ENCODE measurements at places on chromosomes 16 and 17.
A peak's percentile ranks its signal among the peaks of the same experiment; 100 is the strongest.

DNA sequence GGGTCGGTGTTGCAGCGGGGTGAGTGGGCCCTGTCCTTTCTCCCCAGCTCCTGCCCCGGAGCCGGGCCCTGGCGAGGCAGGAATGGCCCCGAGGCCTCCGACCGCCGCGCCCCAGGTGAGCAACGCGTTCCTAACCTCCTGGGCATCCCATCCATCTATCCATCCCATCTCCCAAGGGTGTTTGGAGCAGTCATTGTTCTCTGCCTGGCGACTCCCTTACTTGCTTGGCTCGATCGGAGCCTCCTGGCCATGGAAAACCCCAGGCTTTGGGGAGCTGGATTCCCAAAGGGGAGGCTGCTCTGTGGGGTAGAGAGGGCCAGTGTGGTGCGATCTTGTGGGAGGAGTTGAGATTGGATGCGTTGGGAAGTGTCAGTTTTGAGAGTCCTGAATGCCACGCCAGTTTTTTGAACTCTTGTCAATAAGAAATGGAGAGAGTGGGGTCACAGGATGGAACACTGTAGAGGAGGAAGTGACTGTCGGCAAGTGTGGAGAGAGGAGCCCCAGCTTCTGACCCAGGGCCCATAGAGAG lies 684 bp downstream of the ZFP90 start:
- DNase-seq, result no peak

DNA sequence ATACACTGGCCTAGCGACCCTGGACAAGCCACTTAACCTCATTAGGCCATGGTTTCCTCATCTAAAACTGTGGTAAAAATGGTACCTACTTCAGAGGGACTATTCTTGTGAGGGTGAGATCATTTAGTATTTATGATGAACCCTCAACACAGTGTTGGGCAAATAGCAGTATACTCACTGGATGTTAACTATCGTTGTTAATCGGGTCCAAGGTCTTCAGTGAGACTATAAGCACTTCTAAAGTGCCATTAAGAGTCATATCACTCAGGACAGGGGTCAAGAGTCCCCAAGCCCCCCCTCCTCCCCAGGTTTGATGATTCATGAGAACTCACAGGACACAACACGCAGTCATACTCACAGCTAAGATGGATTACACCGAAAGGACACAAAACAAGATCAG lies 11.0 kb downstream of the TK2 start:
- no peak for DNase-seq

DNA sequence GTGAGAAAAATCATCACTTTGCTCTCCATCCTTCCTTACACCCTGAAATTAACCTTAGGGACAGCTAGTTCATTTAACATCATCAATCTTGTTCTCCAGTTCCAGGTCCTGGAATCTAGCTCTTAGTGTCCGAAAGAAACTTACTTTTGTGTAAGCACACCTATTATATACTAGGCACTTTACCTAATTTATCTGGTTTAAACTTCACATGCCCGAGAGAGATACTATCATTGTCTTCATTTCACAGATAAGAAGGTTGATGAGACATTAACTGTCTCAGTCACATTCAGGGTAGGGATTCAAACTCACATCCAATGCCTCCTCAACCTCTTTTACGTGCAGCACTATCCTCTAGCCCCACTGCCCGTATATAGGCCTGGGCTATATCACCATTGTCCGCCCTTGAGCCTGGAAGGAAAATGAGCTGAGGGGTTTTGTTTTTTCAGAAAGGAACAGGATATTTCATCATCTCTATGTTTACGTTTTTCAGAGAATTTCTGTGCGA lies 501 bp upstream of the AP2B1 start:
- DNase-seq, result no peak

- peak; percentile 17 for DNase-seq
Observed at GRCh38 chr17:9644910-9645751, at the start of gene USP43. Gene USP43, plus strand, starts transcription at chr17:9645517. Its CDS starts 116 bp downstream, at chr17:9645633.

DNA sequence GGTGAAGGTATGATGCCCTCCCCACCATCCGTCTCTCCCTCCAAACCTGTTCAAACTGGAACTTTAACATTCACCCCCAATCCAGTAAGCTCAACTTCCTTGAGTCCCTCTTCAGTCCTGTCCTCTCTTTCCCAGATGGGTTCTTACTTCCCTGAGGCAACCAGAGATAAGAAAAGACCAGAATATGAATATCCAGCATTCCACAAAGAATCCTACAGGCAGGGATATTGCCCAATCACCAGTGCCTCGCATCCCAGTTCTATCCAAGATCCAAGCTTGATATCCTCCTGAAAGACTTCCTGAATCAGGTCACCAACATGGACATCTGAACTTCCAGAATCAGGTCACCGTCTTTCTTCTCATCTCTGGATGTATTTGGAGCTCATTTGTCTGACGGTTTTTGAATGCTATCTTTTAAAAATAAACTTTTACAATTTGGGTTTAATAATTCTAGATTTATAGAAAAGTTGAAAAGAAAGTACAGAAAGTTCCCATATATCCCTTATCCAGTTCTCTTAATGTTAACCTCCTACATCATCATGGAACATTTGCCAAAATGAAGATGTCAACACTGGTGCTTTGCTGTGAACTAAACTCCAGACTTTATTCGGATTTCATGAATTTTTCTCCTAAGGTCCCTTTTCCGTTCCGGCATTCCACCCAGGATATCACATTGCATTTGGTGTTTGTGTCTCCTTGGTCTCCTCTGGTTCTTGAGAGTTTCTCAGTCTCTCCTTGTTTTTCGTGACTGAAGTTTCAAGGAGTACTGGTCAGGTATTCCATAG lies 13.7 kb upstream of the COL1A1 start:
- no peak for DNase-seq

- no peak for DNase-seq
Observed at GRCh38 chr17:3659541-3660111, 8.8 kb downstream of the TAX1BP3 start.

- DNase-seq, result no peak
Observed at GRCh38 chr17:4959261-4959965, 8.2 kb downstream of the SPAG7 start.

DNA sequence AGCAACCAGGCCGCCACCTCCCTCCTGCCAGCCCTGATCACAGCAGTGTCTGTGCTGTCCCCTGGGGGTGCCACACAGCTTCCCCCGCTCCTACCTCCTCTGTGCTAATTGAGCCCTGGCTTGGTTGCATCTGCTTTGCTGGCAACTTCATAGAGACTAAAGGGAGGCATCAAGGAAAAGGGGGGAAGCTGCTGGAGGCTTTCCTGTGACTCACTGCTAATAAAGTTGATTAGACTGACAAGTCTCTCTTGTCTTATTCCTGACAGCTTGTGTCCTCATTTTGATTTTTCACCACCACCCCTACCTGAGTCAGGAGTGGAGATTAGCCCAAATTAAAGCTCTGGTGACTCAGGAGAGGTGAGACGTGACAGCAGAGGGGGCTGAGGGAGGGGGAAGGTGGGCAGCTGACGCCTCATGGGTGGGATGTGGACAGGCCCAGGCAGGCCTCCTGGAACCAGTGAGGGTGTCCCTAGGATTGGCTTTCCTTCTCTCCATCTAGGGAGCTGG lies 310.0 kb downstream of the CBLN1 start:
- no peak for DNase-seq

- no peak for DNase-seq
Observed at GRCh38 chr16:75550211-75550662, 5.8 kb downstream of the TMEM231 start.

- no peak for DNase-seq
Observed at GRCh38 chr17:15512071-15512709, 44.8 kb upstream of the CDRT4 start.

GRCh38 chr16:4032768-4033167 lies 83.5 kb downstream of the ADCY9 start:
- DNase-seq, result no peak

GRCh38 chr17:47834756-47835155 lies 3.3 kb downstream of the LRRC46 start:
- no peak for DNase-seq

DNA sequence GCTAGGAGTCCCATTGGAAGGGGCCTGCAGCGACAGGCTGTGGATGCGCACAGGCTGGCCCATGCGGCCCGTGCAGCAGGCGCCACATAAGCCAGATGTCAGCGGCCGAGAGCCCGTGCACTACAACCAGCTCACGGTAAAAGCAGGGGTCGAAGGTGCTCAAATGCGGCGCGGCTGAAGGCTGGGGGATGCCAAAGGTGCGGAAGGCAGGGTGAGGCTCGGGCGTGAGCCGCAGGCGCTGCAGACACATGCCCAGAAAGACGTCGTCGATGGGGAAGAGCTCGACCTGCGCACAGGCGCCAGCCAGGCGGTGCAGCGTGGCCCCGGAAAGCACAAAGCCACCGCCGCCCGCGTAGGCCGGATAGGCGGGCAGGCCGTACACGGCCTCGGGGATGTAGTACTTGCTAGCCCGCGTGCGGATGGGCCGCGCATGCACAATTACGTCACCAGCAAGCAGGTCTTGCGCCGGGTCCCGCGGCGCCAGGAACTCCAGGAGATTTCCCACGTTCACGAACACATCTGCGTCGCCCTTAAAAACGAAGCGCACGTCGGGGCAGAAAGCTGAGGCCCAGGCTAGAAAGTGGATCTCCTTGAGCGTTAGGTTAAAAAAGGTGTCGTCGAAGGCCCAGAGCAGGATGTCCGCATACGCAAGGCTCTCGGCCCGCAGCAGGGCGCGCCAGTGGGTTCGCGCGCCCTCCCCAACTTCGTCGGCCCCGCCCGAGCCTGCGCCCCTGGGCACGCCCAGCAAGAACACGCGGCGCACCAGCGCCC lies 1.3 kb downstream of the B3GNT9 start:
- DNase-seq, result no peak

DNA sequence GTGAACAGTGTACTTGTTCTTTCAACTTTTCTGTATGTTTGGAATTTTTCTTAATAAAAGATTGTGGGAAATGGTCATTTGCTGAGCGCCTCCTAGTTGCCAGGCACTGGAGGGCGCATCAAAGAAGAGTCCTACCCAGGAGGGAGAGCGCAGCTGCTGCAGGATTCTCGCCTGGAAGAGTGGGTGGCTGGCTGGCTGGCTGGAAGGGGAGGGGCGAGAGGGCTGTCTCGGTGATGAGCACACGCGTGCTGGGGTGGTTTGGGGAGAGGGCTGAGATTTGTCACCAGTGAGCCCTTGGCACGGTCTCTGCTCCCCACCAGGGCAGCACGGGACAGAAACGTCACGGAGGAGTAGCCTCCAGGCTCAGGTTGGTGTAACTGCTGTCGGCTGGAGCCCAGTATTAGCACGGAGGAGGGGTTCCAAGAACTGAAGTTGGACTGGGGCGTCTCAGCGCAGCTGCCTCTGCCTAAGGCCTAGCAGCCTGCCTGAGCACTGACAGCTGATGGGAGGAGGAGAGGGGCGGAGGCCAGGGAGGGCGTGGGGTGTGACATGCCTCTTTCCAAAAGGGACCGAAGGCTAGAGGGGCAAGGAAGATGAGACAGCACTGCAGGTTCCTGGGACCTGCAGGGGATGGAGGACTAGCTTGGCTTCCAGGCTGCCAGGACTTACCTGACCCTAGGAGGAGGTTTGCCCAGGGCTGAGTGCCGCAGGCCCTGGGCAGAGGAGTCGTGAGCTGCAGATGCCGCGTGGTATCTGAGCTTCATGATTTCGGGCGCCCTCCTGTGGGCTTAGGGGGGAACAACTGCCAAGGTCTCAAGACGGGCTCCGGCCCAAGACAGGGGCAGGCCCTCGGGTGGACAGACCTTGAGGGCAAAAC lies 5.7 kb downstream of the LDHD start:
- DNase-seq, result peak; percentile 81

DNA sequence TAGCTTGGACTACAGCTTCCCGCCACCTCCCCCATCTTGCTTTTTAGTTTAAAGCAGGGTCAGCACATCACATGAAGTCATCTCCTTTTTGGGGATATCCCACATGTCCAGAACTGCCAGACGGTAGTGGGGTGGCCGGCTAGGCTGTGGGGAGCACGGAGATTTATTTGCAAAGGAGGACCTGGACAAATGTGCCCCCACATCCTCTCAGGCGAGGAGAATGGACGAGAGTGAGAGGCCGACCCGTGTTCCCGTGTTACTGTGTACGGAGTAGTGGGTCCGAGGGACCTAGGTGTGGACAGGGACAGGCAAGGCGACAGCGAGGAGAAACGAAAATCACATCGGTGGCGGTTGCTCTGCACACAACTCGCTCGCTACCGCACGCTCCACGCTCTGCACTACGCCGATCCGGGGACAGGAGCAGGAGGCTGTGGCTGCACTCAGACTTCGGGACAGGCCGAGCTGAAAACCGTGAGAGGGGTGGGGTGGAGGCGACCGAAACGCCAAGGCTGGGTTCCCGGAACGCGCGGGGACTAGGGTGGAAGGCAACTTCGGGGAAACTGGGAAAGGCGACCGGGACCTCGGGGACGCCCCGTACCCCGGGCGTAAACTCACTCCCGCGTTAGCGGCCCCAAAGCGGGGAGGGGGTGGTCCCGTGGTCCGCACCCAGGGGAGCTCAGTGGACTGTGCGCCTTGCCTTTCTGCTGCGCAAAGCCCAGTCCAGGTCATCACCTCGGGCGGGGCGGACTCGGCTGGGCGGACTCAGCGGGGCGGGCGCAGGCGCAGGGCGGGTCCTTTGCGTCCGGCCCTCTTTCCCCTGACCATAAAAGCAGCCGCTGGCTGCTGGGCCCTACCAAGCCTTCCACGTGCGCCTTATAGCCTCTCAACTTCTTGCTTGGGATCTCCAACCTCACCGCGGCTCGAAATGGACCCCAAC lies at the start of gene MT1A:
TSS of gene MT1A (plus strand) at position 853 of the 937 bp plus-strand sequence. CDS start at position 926, 73 bp downstream.
- no peak for DNase-seq

DNA sequence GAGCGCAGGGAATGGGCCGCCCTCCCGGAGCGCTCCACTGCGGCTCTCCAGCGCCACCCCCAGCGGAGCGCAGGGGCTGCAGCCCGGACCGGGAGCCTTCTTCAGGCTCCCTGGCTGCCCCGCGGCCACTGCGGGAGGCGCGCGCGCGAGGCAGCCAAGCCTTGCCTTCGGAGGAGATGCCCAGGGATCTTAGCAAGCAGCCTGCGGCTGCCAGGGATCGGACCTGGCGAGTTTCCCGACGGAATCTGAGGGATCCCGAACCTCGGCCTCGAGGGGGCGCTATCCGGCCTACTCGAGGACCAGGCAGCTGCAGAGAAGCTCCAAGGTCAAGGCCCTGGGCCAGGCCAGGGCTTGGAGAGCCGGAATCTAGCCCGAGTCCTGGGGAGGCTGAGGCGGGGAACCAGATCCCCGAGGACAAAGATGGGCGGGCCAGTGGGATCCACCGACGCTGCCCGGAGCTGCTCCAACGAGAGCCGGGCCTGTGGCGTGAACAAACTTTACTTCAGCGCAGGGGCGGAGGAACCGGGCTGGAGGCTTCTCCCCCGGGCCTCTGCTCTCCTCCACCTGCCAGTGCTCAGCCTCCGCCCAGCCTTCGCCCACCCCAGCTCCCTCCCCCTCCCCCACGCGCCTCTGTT lies at the start of gene IRX6:
TSS of gene IRX6 (plus strand) at position 567 of the 635 bp plus-strand sequence. CDS start 889 bp downstream, outside the sequence.
- DNase-seq, result no peak

DNA sequence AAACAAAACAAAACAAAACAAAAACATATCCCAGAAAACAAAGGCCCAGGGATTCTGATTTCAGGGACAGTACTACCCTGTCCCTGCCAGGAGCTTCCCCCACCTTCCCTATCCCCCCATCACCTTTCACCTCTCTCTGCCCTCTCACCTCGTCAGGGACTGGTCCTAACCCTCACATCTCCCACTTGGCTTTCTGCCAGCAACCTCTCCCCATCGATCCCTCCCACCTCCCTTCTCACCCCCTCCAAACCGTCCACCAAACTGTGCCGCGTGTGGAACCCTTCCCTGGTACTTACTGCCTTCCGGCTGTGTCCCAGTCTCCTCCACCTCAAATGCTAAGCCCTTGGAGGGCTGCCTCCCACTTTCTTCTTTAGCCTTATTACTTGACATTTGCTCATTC lies 36.4 kb downstream of the TMEM186 start:
- DNase-seq, result no peak

Data from activated naive CD4-positive, alpha-beta T cell treated with anti-CD3 and anti-CD28 coated beads, Interleukin-2, amount 50 U/mL, for 16 hours (primary cell).